Uterus (tissue), 4 donors: ENCODE measurements at places on chromosomes 3 and 15. TPM values are rescaled to one million over a fixed set of nuclear protein-coding genes. Genes with fewer than 3 reads are reported as not detected.

- no peak for DNase-seq
These were observed 139.1 kb downstream of the SRGAP3 start for GRCh38 chr3:9110316-9110715.

The KBTBD13 gene
- total RNA-seq, result not detected

DNA sequence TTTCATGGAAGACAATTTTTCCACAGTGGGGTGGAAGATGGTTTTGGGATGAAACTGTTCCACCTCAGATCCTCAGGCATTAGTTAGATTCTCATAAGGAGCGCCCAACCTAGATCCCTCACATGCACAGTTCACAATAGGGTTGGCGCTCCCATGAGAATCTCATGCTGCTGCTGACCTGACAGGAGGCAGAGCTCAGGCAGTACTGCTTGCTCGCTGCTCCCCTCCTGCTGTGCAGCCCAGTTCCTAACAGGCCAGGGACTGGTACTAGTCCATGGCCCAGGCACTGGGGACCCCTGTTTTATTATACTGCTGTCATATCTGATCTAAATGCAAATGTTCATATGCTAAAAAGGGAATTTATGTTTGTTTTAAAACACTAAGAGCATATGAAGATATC lies 9.8 kb upstream of the GRK7 start:
- DNase-seq, result no peak

- no peak for DNase-seq
These were observed 142.8 kb upstream of the ATP2B2 start for GRCh38 chr3:10648181-10648580.

The TNNC1 gene
- total RNA-seq, result not detected

- DNase-seq, result no peak
These were observed 182.5 kb downstream of the OPA1 start for GRCh38 chr3:193775421-193776077.

DNA sequence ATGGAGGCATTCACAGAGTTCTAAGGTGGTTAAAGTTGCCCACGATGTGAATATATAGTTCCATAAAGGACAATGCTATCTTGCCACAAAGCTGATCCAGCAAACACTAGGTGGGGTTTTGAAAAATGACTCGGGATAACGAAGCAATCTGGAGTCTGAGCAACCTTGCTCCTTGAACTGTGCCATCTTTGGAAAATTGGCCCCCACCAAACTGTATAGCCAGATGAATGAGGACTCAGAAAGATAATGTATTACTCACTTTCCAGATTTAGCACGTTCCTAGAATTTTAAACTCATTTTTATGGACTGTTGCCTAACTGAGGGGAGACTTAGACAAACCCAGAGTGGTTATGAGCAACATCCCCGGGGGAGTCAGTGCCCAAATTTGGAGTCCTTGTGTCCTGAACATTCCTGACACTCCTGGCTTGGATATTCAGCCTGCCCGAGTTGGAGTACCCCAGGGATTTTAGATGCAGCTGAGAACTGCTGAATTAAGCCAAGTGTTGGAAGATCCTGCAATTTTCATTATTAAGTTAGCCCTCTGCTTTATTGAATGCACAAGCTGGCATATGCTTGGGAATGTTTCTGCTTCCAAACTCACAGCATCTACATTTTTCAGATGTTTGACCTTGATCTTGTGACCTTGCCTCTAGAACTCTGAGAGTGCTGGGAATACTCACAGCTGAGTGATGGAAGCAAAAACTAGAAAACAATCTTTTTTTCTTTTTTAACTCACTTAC lies 8.8 kb upstream of the MAGI1 start:
- DNase-seq, result peak; percentile 35

The CHDH gene
- total RNA-seq, result 9.1 TPM

GRCh38 chr3:184725176-184725719 lies 13.4 kb upstream of the MAGEF1 start:
- DNase-seq, result no peak

The SV2B gene
- 0.26 TPM for total RNA-seq

The GCNT3 gene
- 1.7 TPM for total RNA-seq

- peak; percentile 71 for DNase-seq
These were observed 32.2 kb downstream of the ATP10A start for GRCh38 chr15:25830844-25831451.

DNA sequence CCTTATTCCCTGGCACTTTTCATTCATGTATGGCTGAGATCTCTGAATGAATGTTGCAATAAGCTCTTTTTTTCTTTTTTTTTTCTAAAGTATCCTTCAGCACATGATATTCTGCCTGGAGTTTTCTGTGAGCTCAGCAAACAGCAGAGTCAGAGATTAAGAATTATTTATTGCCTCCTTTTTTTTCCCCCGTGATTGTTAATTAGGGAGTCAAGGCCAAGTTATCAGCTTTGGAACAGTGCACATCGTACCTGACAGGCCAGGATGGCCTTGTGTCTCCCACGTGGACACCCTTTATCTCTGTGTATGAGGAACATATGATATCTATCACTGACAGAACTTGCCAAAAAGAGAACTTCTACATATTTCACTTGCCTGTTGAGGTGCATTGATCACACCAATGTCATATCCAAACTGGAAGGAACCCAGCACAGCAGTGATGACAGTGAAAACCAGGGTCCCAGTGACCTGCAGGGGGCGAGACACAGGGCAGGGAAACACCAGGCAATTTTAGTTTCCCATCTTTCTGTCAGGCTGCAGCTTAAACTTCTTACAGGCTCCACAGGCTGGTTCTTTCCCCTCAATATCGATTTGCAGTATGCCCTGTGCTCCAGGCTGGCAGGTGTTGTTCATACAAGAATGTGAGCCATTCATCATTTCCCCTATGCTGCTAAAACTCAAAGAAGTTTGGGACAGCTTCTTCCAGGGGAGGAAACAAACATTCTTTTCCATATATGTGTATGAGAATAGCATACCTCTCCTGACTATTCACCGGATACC lies 8.2 kb downstream of the SLC2A2 start:
- no peak for DNase-seq

- DNase-seq, result no peak
These were observed 231.1 kb upstream of the BHLHE40 start for GRCh38 chr3:4748127-4748526.

GRCh38 chr3:146777941-146778340 lies 172.8 kb upstream of the PLSCR5 start:
- DNase-seq, result no peak

GRCh38 chr15:25694823-25695312 lies 168.3 kb downstream of the ATP10A start:
- DNase-seq, result no peak

The OR5K2 gene
- not detected for total RNA-seq

GRCh38 chr3:52454938-52455282 lies 494 bp upstream of the NISCH start:
- DNase-seq, result no peak

DNA sequence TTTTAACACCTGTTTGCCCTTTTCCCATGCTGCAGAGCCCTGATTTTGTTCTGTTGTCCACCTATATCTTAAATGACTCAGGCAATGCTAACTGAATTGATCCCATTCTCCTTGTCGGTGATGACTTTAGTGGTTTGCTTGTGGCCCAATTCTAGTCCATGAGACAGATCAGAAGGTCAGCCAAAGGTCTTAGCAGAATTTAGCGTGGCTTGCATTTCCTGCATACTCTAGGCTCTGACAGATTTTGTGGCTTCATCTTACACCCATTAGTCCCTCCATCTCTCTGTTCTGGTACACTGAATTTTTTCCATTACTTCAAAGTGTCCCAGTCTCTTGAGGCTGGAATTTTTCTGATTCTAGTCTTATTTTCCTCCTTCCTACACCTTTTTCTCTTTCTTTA lies 161.9 kb downstream of the STAC start:
- DNase-seq, result no peak

The TRNT1 gene
- 31.7 TPM for total RNA-seq
